ENCODE measurements at places on chromosomes 5 and 9. TPM values are rescaled to one million over a fixed set of nuclear protein-coding genes. Genes with fewer than 3 reads are reported as not detected.

DNA sequence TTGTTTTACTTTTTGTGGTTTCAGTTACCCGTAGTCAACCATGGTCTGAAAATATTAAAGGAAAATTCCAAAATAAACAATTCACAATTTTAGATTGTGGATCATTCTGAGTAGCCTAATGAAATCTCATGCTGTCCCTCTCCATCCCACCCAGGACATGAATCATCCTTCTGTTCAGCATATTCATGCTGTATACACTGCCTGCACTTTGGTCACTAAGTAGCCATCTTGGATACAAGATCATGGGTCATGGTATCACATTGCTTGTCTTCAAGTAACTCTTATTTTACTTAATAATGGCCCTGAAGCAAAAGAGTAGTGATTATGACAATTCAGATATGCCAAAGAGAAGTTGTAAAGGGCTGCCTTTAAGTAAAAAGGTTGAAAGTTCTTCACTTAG, 536.5 kb upstream of the ACO1 start:
- no peak for DNase-seq

DNA sequence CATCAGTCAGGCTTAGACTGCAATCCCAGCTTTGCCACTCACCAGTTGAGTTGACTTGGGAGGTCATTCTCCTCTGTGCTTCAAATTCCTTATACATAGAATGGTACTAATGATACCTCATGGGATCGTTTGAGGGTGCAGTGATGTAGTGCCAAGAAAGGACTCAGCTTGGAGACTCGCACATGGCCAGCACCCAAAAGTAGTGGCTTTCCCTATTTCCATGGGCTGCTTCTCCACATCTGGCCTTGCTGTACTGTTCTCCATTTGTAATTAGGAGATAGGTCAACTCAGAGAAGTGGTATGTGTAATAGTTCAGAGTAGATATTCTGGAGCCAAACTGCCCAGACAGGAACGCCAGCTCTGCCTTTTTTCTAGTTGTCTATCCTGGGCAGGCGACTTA, 5.5 kb downstream of the CCL19 start:
- no peak for DNase-seq

- no peak for DNase-seq
Observed at GRCh38 chr5:67659288-67659687, 462.7 kb upstream of the CD180 start.

DNA sequence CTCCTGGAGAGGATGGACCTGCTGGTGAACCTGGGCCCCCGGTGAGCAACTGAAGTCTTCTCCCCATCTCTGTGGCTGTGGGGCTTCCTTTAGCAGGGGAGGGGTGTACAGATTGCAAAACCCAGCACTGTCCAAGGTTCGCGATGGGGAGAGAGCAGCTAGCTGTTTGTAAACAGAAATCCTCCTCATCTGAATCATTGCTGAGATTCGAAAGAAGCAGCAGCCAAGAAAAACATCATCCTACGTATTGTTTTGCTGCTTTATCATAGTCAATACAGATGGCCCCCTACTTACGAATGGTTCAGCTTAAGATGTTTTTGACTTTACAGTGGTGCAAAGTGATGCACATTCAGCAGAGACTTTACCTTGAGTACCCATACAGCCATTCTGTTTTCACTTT, 80.0 kb upstream of the TGFBR1 start:
- no peak for DNase-seq

GRCh38 chr9:90251316-90251715, 391.3 kb downstream of the DIRAS2 start:
- DNase-seq: no peak

DNA sequence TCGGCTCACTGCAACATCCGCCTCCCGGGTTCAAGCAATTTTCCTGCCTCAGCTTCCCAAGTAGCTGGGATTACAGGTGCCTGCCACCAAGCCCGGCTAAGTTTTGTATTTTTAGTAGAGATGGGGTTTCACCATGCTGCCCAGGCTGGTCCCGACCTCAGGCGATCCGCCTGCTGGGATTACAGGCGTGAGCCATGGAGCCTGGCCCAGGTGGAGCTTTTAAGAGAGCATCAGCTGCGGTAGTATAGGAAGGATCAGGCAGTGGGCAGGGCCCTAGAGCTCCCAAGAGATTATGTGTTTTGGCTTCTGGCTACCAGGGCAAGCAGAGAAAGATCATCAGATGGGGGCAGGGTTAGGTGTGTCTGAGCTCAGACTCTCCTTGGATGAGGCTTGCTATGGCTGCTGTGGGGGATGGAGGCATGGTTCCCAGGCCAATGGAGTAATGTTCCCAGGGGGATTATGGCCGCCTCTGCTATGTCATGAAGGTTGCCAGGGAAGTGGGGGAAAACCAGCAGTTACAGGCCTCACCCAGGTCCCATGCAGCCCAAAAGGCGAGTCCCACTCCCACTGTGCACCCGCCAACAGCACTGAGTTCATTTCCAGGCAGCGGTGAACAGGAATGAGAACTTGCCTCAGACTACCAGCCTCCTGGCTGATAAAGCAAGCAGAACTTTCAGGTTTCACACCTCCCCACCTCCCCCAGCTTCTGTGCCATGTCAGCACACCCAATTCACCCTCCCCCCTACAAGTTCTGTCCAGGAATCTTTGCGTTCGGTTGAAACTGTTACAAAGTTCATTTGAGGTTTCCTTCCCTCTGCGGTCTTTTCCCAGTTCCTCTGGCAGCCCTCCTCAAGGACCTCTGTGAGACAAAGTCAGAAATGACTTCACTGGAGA, 507.6 kb downstream of the SPATA31D1 start:
- DNase-seq: no peak

GRCh38 chr5:141403387-141403786, 809 bp downstream of the PCDHGA9 start:
- DNase-seq: no peak

C9orf152 gene
- total RNA-seq: 8.6 TPM

HMCN2 gene
- 4.9 TPM for total RNA-seq

PCDHA2 gene
- not detected for total RNA-seq

TNPO1 gene
- total RNA-seq: 55.1 TPM

BARX1 gene
- total RNA-seq: not detected

ARAP3 gene
- total RNA-seq: 2.2 TPM

ERMP1 gene
- total RNA-seq: 23.2 TPM

SLC1A3 gene
- 20.9 TPM for total RNA-seq

SLC6A7 gene
- not detected for total RNA-seq

TPPP gene
- total RNA-seq: 12.7 TPM
